HS-27A (cell line): ENCODE measurements at places on chromosomes 1 and 21.
A peak's percentile ranks its signal among the peaks of the same experiment; 100 is the strongest.

- no peak for DNase-seq
These were observed 64.7 kb downstream of the DYRK1A start for GRCh38 chr21:37431243-37431642.

DNA sequence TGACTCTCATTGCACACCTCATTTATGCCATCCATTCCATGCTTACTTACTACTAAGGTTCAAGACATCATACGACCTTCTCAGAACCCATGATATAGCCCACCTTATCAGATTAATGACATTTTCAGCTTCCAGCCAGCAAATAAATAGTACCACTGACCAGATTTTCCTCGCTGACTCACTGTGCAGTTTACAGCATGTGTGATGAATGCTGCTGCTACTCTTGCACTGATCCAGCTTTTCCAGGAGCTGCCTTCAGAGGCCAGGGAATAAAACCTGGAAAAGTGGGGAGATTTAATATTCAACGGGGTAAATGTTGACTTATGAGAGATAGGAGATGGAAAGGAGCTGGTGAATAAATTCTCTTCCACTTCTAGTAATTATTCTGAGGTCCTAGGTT lies 247.1 kb downstream of the COL11A1 start:
- no peak for DNase-seq

DNA sequence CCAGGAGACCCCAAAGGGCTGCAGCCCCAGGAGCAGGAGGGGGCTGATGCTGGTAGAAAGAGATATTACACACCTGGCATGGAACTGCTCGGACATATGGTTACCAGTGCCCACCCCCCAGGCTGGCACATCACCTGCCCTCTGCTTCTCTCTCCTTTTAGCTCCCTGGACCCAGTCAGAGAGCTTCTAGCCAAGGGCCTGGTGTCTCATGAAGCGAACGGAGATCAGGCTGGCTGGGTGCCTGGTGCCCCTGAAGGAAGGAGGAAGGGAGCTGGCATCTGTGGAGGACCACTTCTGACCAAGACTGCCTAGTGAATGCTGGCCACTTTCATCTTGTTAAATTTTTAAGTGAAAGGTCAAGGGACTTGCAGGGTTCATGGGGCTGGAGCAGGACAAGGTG lies 53.1 kb downstream of the FOXO6 start:
- no peak for DNase-seq

- peak; percentile 8 for DNase-seq
These were observed 69.1 kb downstream of the OMA1 start for GRCh38 chr1:58477390-58477789.

DNA sequence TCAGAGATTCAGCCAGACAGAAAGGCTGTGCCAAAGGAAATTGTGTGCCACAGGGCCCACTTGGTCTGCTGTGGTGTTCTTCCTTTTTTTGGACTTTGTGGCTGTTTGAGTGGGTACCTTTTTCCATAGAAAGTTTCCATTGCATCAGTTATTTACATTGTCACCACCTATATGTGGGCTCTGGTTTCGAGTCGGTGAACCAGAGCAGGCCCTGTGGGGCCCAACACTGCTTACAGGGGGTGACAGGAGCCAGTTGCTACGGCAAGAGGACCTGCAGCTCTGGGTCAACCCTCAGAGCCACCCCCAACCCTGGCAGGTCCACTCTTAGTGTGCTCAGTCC lies 157.0 kb upstream of the EDN2 start:
- no peak for DNase-seq

GRCh38 chr21:16588433-16588860 lies 858.7 kb downstream of the USP25 start:
- peak; percentile 78 for DNase-seq

DNA sequence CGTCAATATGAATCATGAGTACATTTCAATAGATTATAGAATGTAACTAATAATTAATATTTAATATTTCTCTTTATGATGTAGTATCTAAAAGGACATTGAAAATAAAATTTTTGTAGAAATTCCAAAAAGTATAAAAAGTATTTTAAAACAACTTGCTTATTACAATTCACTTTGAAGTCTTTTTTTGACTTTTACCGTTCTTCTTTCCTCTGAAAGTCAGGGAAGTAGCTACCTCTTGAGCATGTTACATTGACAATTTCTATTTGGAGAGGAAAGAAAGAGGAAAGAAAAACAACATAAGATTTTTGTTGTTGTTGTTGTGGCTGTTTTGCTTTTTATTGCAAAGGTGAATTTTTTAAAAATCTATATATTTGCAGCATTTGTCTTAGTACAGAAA lies 1.3 kb downstream of the PTPRC start:
- DNase-seq: no peak
